Spleen (tissue), 13 donors: ENCODE measurements at places on chromosomes 7 and 10.
A peak's percentile ranks its signal among the peaks of the same experiment; 100 is the strongest.

- DNase-seq = peak; percentile 76
Observed at GRCh38 chr7:1748076-1748838, 78.2 kb downstream of the ELFN1 start.

DNA sequence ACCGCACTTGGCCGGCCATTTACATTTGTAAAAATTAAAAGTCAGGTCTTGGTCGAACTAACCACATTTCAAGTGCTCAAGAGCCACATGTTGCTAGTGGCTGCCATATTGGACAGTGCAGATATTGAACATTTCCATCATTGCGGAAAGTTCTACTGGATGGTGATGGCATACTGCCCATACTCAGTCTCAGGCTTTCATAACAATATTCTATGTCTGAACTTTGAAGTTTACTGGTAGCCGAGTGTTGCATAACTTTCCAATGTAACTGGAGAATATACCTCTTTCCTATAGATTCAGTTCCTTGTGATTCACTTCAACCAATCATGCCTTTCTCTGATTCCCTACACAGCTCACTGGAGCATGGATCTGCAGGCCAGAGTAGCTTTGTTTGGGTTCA, 43.7 kb downstream of the PSMC2 start:
- no peak for DNase-seq

GRCh38 chr7:89133357-89133756, 337.8 kb upstream of the TEX47 start:
- DNase-seq = no peak

DNA sequence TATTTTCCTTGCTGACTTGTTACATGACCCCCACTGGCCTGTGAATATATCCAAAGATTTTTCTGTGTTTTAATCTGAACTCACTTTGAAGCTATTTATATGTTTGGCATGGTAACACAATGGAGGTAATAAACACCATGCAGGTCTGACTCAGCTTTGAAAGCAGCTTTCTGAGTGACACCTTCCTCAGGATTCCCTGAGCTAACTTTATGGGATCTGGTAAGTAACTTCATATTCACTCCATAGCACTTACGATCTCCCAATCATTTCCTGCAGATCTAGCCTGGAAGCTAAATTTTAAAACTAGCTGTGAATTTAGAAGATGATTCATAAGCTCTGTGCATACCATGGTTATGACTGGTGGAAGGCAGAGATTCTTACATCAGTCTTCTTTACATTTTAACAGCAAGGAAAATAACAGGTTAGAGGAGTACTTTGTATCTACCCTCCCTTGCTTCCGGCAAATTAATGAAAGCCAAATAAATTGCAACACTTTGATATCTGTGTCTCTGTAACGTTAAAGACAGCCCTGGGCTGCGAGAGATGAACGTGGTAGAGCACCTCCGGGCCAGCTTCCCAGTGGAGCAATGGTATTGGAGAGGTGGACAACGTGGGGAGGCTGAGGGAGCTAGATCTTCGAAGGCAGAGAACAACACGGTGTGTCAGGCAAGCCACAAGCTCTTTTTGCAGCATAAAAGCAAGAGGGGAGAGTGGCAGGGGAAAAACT, 170.2 kb upstream of the KLF14 start:
- no peak for DNase-seq
